ENCODE measurements at places on chromosomes 1 and 21.

DNA sequence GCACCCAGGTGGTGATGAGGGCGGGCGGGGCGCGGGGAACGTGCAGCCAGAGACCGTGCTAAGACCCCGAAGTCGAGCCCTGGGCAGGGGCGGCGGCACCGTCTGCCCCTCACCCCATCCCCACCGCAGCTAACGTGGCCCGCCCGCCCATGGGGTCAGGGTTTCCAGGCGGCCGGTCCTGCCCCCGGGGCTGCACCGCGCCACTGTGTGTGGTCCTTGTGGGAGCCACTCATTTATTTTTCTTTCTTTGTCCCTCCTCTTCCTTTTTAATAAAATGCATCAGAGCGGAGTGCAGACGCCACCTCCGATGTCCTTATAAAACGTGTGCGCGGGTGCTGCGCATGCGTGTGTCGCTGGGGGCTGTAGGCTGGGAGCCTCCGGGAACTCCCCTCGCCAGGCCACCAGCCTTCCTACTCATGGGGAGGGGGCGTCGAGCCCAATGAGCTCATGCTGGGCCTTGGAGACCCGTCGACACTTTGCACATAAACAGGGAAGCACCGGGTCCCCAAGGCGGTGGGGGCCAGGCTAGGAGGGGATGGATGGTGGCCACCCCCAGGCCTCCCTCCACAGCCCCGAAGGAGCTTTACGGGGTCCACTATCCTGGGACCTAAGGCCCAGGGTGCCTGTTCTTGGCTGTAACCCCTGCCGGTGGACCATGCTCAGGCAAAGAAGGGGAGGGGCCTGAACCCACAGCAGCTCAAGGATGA, 59.9 kb downstream of the WNT9A start:
- no peak for DNase-seq

DNA sequence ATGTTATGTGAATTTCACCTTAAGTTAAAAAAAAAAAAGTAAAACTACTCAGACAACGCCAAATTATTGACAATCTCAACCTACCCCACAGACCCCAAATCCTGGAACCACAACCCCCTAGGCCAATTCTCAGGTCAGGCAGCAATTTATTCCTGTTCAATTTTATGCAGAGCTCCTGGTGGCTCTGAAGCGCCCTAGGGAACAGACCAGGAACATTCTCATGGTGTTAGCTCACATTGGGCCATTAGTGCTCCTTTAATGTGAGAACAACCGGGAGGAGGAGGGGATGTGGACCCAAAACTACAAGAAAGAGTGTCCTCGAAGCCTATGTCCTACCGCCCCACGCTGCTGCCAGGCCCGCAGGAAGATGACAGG, 403 bp upstream of the PSEN2 start:
- DNase-seq, result no peak

DNA sequence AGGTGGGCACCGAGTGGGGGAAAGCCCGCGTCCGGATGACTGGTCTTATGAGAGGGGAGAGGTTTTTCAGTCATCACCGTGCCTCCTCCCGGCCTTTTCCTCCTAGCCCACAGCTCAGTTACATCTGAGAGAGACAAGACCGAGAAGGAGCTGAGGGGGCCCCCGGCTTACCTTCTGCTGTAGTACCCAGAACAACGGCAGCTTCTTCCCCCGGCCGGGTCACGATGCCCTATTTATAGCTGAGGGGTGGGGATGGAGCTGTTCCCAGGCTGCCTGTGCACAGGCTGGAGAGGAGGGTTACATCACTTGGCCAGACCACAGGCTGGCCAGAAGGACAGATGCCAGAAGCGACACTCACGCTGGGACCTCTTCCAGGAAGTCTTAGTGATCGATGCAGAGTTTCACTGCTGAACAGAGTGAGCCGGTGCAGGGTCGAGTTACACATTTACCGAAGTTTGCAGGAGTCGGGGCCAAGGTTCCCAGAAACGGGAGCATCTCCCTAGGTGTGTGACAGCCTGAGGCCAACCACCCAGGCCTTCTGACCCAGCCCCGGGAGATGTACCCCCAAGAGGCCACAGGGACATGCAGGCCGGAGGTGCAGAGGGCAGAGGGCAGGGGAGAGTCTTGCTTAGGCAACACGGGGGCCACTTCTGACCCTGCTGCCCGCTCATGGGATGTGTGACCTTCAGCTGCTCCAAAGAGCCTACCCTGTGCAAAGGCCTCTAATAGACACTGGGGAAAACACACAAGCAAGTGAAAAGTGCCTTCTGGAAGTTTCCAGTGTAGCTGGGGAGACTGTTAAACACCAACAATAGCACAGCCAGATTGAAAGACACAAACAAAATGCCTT, at the start of gene AGT:
Gene AGT, minus strand, starts transcription at position 208 of the 850 bp plus-strand sequence. CDS start 3,299 bp downstream, outside the sequence.
- peak; percentile 56 for DNase-seq

- DNase-seq, result no peak
These were observed 16.1 kb downstream of the SLC30A7 start for GRCh38 chr1:100912019-100912418.

GRCh38 chr1:117967477-117967876, 37.9 kb downstream of the WDR3 start:
- DNase-seq, result peak; percentile 14

DNA sequence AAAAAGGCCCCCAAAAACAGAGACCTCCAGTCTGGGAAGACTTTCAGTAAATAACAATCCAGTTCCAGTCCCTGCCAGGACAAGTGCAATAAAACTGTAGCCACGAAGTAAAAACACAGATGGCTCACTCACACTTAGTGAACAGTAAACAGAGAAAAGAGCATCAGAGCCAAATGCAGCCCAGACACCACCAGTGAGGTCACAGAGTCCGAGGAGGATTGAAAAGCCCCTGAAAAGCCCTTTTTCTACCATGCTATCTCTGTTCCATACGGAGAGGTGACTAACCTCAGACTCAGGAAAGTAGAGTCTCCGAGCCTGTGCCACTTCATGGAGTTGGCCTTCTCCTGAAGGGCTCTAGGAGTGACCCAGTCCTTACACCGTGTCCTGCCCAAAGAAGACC, 84.5 kb downstream of the COLGALT2 start:
- no peak for DNase-seq

DNA sequence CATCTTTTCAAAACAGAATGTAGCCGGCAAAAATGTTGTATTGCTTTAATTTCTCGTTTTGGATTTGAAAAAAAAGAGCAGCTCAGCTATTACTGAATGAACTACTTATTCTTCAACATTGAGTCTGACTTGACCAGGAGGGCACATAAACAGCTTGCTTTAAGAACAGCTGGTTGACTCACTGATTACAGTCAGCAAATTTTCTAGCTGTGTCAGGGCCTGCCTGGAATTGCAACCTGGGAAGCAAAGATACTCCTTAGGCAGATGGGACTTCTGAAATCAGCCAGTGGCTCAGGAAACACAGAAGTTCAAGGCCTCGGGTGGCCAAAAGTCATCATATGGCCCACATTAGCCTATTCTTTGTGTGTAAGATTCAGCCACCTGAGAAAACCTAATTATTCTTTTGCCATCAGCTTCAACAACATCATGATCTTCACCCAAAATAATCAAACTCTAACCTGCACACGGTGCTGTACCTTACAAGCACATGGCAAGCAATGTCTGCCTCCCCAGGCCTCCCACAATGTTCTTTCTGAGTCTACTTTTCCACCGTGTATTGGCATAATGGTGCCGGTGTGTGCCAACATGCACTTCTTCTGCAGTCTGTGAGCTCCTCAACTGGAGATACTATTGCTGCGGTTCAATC, 307.2 kb downstream of the HHIPL2 start:
- DNase-seq, result peak; percentile 40

DNA sequence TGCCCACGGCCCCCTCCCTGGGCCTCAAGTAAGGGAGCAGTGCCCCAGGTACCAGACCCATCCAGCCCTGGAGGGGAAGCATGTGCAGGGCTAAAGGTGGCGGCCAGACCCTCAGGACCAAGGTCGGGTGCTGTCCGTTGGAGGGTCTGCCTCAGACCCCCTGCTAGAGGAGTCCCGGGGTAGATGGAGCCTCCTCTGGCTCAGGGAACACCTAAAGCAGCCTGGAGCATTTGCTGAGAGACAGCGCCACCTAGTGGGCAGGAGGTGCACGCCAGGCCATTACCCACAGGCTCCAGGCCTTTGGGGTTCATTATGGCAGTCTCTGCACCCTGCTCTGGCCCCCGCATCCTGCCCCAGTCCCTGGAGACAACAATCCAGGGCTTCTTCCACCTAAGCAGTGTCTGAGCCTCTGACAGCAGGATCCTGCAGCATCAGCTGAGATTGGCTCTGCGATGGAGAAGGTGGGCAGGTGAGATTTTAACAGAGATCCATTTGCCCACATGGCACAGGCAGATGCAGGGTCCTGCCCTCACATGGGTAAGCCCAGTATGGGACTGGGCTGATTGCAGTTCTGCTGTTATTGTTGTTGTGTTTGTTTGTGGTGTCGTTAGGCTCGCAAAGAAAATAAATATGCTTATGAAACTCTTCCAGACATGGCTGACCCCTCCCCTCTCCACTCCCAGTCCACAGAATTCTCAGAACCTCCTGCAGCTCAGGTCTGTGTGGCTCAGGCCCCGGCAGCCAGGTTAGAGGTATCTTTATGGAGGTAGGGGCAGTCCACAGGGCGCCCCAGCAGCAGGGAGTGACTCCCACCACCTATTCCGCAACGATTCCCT, 42.4 kb downstream of the CTNNBIP1 start:
- DNase-seq, result no peak

GRCh38 chr1:164347980-164348379, 211.0 kb upstream of the PBX1 start:
- no peak for DNase-seq

- DNase-seq, result peak; percentile 69
These were observed 4.0 kb downstream of the S100A16 start for GRCh38 chr1:153608742-153609584.

- no peak for DNase-seq
These were observed 35.5 kb downstream of the ILDR2 start for GRCh38 chr1:166939741-166940375.

DNA sequence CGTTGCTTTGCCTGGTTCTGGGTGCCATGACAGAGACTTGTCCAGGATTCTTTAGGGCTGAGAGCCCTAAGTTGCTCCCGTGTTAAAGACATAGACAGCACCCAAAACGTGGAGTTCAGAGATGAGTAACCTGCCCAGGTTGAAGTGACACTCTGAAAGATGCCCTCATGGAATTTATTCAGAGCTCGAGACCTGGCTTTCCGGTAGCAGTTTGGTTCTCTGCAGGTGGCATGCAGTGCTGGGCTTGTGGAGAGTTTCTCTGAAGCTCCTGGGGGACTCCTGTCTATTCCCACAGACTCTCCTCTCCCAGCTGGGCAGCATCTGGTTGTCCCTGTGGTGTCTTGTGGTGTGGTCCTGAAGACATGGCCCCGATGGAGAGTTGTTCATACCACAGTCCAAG, 241.0 kb downstream of the RHOU start:
- no peak for DNase-seq

DNA sequence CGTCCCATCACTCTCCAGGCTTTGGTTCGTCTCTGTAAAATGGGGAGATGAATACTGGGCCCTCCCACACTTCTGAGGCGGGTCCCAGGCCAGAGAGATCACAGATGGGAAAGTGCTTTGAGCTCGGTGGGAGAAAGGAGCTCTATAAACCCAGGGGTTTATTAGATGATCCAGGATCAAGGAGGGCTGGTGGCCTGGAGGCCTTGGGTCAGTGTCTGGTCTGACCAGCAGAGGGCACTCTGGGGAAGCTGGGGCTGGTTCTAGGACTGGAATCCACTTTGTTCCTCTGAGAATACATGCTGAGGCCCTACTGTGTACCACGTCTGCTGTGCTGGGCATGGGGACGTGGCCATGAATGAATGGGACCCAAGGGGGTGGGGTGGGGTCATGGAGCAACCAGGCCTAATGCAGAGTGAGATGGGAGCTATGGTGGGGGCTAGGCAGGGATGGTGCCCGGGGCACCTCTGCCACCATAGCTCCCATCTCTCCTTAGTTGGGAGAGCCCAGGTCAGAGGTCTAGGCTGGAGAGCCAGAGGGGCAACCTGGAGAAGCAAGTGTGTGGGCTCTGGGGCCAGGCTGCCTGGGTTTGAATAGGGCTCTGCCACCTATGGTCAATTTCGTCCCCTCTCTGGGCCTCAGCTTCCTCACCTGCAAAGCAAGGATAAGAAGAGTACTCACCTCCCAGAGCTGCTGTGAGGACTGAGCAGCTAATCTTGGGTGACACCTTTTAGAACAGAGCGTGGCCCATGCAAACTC, 9.0 kb upstream of the FAM131C start:
- no peak for DNase-seq

- no peak for DNase-seq
These were observed 16.0 kb downstream of the PSRC1 start for GRCh38 chr1:109266965-109267364.

DNA sequence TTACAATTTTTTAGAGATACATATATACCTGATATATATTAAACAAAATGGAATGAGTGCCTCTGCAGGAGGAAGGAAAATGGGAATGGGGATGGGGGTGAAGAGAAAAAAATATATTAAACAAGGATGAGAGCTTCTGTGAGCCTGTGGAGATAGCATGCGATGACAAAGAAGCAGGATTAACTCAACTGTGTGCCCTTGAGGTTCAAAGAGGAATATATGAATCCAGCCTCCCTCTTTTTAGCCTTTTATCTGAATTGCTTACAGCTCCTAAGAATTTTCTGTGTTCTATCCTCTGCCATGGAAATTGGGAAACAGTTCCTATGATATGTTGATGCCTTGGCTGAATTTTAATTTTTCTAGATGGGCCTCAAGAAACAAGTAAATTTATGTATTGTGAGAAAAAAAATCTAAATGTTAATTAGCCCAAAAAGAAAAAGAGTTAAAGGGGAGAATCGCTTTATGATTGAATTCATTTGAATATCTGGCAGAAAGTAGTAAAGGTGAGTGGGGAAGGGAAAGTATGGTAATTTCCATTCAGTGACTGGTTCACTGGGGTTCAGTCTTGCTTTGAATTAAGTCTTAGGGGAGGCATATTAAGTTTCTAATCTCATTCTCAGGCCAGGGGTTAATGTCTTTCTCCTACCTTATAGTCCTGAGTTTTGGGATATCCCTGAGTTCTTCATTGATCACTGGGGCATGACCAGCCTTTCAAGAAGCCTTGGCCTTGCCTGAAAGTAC, 106.3 kb upstream of the HMCN1 start:
- DNase-seq, result no peak

GRCh38 chr1:244920911-244921761, 56.8 kb upstream of the HNRNPU start:
- no peak for DNase-seq

GRCh38 chr1:10084045-10084444, 51.3 kb downstream of the UBE4B start:
- DNase-seq, result no peak

Data from AG09309 (cell line).